ENCODE measurements at places on chromosomes 16 and 17.

- no peak for DNase-seq
Measured at GRCh38 chr16:67413978-67414911, 2.0 kb downstream of the ZDHHC1 start.

DNA sequence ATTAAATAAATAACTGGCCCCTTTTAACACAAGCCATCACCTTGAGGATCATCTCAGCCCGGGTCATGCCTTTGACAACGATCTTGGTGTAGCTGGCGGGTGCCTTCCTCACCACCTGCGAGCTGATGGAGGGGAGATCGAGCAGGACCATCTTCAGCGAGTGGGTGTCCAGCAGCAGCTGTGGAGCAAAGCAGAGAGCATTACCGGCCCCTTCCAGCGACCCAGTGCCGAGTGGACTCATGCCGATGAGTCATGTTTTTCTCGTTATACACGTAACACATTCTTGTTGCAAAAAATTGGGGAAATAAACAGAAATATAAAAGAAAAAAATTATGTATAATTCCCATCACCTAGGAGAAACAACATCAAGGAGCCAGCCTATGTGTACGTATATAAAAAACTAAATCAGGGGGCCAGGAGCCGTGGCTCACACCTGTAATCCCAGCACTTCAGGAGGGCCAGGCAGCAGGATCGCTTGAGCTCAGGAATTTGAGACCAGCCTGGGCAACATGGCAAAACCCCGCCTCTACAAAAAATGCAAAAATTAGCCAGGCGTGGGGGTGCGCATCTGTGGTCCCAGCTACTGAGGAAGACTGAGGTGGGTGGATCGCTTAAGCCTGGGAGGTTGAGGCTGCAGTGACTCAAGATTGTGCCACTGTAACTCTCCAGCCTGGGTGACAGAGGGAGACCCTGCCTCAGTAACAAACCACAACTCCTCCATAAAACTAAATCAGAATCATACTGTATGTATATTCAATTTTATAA is 169.1 kb upstream of the RPH3AL start:
- no peak for DNase-seq

DNA sequence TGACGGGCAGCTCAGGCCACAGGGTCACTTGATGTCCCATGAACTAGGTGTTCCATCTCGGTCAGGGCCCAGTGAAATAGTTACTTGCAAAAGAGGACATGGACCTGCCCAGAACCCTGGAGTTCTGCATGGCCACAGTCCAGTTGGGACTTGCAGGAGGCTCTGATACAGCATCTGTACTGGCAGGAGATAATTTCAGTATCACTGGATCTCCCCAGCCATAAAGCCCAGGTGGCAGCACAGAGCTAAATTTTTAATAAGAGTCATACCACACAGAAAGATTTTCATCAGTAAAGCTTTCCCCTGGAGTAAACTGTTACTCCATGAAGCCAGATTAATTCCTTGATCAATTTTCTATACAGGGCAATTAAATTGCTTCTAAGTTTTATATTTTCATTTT is 18.0 kb upstream of the SLC16A5 start:
- no peak for DNase-seq

GRCh38 chr16:23952128-23952970 is 116.6 kb downstream of the PRKCB start:
- DNase-seq, result peak; percentile 64

DNA sequence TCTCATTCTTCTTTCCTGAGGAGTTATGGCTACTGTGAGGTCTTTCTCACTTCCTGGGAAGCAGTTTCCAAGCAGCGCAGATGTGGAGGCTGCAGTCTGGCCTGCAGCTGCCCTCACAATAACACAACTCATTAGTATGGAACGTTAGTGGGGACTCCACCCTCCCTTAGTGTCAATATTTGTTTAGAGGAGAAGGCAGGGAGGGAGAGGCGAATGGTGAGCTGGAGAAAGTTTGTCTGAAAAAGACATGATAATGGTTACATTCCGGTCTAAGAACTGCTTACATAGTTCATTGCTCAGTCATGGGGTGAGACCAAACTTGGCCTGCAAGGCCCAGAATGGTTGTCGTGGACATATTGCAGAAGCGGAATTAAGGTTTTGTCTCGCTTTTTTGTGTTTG is 170.2 kb downstream of the HS3ST3B1 start:
- no peak for DNase-seq

- peak; percentile 90 for DNase-seq
Measured at GRCh38 chr16:83952940-83953795, at the start of gene OSGIN1. Gene OSGIN1 (plus strand): TSS chr16:83953240. CDS start chr16:83957672, 4,432 bp downstream.

DNA sequence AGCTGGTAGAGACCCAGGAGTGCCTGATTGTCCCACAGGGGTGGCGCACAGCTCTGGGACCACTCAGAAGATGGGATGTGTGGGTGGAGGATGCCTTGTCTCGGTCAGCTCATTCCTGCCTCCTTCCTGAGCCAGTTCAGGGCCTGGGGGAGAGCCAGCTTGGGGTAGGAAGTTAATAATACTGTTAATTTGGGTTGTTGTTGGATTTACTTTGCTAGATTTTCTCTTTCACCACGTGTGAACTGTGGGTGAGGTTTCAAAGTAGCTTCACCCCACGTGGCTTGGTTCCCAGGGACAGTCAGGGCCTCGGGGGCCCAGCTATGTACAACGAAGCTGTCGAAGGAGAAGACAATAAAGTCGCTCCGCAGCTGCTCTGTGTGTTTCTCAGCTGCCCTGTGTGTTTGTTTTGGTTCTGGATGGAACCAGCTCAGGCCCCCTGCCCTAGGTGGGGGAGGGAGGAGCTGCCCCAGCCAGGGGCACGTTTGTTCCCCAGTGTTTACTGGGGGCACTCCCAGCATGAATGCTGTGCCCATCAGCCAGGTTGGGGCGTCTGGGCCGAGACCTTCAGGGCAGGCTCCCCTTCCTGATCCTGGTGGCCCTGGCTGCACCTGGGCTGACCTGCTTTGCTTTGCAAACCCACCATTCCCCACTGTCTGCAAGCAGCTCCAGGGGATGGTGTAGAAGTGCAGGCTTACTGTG is 2.3 kb downstream of the NUDT16L1 start:
- DNase-seq, result no peak

DNA sequence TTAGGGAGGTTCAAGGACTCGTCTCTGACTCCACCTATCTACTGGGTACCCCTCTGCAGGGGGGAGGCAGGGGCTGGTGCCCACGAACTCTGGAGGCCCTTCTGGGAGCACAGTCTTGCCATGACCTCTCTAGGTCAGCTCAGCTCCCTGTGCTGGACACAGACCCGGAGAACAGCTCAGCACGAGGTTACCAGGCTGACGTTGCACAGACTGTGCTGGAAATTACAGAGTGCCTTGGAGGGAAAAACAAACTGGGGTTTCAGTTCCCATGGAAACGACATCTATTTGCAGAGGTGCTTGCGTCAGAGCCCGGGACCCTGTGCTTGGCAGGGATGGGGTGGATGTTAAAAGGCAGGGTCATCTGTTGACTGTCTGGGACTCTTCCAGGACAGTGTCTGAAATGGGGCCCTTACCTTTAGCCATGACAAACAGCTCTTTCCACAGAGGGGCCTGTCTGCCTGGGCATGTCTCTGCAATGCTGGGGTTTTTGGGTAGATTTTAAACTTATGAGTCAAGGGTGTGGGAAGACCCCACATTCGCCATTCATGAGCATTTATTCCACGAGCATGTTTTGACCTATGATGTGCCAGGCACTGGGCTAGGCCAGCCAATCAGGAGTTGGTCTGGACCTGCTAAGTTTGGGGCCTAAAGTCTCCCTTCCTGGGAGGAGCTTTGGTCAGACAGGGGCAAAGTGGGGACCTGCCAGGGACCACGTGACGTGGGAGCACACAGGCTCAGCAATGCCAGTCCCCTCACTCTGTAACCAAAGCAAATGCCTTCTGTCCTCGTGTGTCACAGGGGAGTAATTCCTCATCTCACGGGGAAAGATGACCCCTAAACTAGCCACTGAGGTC is 22.5 kb downstream of the CCR7 start:
- peak; percentile 80 for DNase-seq

- no peak for DNase-seq
Measured at GRCh38 chr17:57273490-57273889, 17.2 kb downstream of the MSI2 start.

GRCh38 chr17:6701719-6702118 is 11.4 kb downstream of the SLC13A5 start:
- peak; percentile 64 for DNase-seq

DNA sequence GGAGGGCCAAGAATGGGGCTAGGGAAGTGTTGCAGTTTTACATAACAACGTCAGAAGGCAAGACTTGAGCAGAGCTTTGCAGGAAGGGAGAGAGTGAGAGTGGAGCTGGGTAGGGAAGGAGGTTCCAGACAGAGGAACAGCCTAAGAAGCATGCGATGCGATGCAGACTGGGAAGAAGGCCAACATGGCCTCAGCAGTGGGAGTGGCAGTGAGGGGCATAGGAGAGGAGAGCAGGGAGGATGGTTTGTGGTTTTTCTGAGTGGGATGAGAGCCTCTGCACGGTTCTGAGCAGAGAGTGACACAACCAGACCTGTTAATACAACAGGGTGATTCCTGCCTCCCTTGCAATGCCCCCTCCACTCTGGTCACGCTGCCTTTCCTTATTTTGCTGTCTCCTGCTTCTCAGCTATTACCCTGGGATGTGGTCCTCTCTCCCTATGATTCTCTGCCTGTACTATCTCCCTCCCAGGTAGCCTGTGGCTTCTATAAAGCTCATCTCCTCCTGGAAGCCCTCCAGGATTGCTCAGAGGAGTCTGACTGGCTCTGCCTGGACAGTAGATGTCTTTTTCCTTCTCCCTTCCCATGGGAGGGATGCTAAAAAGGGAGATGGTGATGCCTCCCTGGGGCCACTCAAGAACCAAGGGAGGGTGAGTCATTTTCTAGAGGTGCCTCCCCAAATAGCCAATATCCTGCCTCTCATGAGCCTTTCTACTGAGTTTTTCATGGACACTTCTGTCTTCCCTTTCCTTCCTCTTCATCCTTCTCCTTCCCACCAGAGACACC is 38.7 kb upstream of the NGFR start:
- DNase-seq, result no peak

DNA sequence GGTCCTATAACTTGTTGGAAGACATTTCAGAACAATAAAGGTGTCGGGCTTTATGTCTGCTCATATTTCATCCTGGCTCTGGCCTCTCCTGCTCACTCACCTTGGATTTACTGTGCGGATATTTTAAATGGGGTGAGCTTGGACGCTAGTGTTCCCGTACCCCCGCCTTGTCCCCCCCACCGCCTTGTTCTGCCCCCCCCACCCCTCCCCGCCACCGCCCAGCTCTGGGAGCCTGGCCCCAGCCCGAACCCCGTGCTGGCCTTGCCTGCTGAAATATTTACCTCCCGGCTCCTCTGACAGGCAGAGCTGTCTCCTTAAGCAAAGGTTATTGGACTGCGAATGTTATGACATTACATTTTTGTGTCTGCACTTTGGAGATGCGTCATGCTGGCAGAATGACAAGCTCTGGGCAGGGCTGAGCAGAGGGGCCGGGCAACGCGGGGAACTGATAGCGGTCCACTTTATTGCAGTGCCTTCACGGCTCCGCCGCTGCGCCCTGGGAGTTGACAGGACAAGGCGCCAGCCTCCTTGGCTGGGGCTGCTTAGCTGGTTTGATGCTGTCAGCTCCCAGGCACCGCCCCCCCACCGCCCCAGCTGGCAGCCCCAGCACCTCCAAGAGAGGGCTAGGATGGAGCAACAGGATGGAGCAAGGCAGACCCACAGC is 222.5 kb upstream of the GSE1 start:
- DNase-seq, result no peak

GRCh38 chr16:1678500-1679098 is 520 bp downstream of the JPT2 start:
- peak; percentile 42 for DNase-seq

- no peak for DNase-seq
Measured at GRCh38 chr17:71936977-71937376, 183.8 kb upstream of the SOX9 start.

DNA sequence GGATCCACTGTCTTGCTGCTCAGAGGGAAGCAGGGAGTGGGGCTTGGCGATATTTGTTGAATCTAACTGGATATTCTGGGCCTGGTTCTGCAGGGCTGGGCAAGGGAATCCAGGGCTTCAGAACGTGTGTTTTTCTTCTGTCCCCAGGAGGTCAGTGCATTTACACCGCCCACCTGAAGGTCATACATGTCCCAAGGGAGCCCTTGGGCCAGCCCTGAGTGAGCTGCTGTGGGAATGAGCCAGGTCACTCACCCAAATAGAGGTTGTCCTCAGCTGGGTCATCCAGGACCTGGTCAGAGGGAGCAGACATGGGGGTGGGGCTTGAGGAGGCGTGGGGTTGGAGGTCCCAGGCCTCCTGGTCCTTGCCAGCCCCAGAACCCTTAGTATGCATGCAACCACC is 10.6 kb downstream of the CAMKK1 start:
- no peak for DNase-seq

DNA sequence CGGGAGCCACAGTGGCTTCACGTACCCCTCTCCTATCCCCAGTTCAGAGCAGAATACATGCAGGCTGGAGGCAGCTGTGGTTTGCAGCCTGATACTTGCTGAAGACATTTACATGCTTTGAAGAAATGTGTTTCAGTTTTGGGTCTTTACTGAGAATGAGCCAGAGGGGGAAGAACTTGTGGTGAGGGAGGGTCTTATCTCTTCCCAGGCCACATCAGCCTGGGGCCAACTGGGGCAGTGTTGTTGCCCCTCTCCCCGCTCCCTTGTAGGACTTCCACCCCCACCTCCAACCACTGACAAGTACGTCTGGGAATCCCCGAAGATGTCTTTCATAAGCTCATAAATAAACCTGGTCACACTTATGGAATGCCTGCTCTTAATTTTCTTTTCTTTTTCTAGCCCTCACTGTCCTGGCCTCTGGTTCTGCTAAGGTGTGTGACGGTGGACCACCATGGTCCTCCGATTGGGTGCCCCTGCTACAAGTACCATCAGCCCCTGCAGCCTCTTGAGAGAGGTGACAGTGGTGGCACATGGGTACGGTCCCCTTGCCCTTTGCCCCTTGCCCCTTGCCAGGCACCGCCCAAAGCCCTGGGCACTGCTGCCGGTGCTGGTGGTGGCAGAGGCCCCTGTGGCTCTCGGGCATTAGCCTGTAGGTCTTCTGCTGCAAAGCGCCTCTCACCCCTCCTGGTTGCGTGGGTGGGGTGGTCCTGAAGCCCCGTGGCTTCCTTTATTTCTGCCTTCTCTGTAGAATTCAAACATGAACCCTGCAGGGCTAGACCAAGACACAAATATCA is 144.8 kb upstream of the RPH3AL start:
- no peak for DNase-seq

DNA sequence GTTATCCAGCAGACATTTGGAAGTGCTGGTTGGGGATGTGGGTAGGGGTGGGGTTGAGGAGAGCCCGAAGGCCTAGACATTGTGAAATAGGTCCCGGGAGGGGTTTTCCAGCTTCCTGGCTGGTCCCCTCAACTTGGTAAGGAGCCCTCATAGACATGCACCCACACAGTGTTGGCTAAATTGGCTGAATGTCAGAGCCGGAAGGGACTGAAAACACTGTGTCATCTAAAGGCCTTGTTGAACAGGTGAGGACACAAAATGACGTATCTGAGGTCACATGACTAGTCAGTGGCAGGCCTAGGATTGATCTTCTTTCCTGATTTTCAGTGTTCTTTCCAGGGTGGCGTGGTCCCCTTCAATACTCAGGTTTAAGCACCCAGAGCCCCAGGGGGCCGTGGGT is 27.6 kb downstream of the ITGB3 start:
- no peak for DNase-seq
